ENCODE measurements at places on chromosomes 7 and 10.

DNA sequence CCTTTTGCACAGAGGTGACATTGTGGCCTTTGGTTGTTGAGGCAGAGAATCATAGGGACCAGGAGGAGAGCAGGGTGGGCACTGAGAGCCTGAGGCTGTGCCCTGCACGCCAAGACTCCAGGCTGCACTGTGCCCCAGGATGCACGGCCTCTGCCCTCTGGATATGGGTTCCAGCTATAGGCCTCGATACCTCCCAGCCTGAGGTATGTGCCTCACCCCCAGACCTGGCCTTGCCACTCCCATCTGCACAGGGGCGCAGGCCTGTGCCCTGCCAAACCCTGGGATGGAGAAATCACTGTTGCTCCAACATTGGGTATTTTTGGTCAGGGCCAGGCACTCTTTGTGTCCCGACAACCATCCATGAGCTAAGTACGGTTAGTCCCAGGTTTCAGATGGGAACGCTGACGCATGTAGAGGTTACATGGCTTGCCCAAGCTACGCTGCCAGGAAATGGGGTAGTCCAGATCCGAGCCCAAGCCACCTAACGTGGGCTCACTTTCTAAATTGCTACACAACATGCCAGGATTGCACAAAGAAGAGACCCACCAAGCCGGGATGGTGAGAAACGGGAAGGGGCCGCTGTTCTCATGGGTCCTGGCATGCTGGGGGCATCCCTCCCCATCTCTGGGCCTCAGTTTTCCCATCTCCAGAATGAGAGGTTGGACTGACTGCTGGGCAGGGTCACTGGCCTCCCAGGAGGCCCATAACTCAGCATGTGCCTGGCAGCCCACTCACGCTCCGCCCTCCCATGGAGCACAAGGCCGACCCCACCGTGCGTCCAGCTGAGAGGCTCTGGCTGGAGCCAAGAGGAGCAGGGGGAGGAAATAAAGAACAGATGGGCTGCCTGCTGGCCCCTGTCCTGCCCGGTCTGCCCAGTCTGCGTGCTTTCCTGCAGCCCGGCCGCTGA is 44.2 kb downstream of the ZCCHC24 start:
- peak; percentile 87 for DNase-seq

- no peak for DNase-seq
Observed at GRCh38 chr10:132564249-132564605, 26.6 kb downstream of the INPP5A start.

DNA sequence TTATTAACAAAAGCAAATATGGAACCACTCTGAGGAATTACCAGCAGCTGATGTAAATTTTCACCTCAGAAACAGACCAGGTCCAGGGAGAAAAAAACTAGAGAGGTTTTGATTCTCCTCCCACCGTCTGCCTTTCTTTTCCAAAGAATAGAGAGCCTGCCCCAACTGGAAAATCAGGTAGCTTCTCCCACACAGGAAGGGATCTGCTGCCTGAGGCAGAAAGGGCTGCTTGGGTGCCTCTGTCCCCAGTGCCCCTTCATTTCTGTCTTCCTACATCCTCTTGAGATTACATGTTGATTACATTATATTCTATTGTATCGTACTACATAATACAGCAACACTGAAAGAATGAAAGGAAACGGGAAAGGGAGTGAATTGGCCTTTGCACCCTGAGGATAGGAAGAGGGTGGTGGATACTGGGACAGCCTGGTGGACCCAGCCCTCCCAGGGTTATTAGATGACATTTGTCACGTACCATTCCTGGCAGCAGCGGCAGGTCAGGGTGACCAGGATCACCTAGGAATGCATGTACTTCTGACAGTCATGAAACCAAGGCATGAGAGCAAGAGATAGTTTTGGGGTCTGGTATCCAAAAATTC is 8.9 kb downstream of the ST8SIA6 start:
- no peak for DNase-seq

DNA sequence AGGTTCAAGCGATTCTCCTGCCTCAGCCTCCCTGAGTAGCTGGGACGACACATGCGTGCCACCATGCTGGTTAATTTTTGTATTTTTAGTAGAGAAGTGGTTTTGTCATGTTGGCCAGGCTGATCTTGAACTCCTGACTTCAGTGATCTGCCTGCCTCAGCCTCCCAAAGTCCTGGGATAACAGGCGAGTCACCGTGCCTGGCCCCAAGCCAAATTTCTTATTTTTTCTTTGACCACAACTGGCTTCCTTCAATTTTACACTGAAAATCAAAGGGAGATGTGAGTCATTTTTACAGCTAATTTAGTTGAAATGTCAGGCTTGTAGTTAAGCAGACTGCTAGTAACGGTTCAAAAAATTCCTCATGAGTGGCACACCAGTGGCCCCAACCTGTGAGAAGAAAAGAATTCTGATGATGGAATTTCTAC is 7.8 kb downstream of the RNF216 start:
- peak; percentile 52 for DNase-seq

- DNase-seq = no peak
Observed at GRCh38 chr10:18351421-18351820, 211.2 kb downstream of the CACNB2 start.

- no peak for DNase-seq
Observed at GRCh38 chr10:24009115-24009514, 199.8 kb upstream of the KIAA1217 start.

- DNase-seq = no peak
Observed at GRCh38 chr10:34186745-34187144, 628.4 kb downstream of the PARD3 start.

DNA sequence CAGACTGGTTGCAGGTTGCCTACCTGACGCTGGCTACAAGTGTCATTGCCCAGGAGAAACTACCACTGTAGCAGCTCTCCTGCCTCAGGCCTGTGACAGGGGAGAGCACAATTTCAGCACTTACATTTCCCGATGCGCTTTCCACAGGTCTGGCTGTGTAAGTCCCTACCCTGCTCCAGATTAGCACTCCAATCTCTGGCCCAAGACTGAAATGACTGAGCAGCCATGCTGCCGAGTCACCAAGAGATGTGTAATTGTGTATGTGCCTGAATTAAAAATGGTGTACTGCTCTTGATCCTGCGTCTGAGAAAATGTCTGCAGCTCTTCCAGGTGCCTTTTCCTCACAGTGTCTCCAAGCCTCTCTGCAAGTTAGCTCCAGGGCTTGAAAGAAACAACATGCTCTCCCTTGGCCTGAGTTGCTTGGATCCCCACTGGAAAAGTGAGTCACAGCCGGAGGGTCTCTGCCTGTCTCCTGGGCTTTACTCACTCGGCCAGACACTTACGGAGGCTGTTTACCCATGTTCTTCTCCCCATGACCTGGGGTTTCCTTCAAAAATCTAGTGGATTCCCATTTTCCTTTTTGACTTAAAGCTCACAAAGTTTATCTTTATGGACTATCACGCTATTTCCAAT is 1001.7 kb upstream of the KCND2 start:
- DNase-seq = no peak

DNA sequence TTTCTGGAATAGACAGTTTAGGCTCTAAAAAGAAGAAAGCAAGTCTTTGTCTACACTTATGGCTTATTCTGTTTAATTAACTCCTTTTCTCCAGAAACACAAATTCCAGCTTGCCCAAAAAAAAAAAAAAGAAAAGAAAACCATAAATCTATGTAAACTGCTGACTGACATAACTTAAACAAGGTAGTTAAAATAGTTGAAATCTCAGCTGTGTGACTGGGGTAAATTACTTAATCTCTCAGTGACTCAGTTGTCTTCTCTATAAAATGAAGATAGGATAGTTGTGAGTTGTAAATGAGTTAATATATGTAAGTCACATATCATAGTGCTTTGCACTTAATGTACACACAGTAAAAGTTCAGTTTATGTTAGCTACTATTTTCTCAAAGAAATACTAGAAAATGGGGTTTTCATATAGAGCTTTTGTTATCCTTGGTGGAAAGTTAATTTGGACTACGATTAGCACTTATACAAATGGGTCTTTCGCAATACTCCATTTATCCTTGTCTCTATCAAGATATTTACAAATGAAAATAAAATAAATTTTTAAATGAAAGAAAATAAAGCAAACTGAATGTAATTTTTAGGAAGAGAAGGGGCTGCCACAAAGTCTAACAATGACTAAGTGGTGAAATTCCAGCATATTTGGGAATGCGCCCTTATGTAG is 200.9 kb downstream of the MBL2 start:
- no peak for DNase-seq

DNA sequence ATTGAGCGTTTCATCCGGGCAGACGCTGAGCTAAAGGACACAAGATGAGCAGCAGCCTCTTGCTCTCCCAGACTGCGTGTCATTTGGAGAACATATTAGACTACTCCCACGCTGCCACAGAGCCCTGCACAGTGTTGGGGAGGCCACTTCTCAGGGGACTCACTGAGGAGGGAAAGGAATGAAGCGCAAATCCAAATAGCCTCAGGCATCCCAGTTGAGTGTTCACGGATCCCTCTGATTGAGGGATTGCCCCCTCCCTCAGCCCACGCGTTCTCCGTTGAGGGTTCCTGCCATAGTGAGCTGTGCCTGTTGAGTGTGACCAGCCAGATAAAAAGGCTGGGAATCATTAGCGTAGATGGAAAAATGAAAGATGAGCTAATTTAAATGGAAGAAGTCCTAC is 563.4 kb downstream of the ACTR3B start:
- DNase-seq = no peak

- DNase-seq = no peak
Observed at GRCh38 chr10:124293616-124294449, 124.9 kb downstream of the OAT start.

GRCh38 chr7:47354071-47354470 is 227.8 kb downstream of the TNS3 start:
- DNase-seq = no peak

- no peak for DNase-seq
Observed at GRCh38 chr7:47333959-47334358, 248.0 kb downstream of the TNS3 start.

- no peak for DNase-seq
Observed at GRCh38 chr7:3971323-3971722, 670.3 kb downstream of the SDK1 start.

DNA sequence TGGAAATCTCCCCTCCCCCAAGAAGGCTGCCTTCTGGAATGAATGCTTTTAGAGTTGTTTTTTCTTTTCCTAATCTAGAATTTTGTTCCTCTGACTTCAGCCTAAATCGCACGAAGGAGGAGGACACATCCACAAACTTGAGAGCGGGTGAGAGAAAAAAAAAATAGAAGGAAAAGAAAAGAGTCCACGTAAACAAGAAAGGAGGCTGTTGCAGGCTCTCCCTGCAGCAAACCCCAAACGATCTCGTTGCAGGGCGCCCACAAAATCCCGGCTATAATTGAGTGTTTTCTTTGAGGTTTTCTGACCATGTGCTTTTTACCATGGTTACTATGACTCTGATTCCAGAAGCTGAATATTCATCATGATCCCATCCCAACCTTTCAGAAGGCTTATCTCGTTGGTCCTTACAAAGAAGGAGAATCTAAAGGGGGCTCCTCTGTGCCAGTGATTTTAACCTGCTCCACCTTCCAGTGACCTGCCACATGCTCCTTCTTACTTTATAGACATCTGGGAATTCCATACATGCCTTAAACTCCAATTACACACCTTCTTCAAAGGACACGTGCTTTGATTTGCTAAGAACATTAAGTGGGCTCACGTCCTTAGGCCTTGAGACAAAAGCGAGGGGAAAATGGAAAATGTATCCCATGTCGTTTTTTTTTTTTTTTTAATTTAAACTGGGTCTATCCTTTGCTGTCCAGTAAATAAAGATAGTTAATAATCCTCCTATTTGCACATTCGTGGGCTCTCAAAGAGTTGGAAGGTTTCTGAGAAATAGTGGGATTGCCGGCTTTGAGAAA is 5.8 kb downstream of the TWIST1 start:
- DNase-seq = no peak

DNA sequence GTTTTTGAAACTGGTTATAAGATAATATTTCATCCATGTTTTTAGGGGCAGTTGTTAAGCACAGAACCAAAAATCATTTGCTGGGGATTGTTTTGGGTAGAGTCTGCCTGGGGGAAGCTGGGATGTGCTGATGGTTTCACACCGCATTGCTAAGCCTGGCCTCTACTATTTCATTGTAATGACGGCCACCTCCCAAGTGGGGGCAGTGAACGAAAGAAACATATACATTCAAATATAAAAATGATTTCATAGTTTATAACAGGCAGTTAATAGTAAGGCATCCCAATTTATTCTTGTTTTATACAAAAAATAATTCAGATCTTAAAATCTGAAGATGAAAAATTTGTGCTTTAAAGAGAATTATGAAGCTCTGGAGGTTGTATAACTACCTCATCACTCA is 750.8 kb downstream of the REEP3 start:
- DNase-seq = no peak

GRCh38 chr7:108189733-108190388 is 59.7 kb upstream of the LAMB4 start:
- DNase-seq = no peak

GRCh38 chr7:20642166-20642565 is 26.7 kb downstream of the ABCB5 start:
- peak; percentile 32 for DNase-seq

DNA sequence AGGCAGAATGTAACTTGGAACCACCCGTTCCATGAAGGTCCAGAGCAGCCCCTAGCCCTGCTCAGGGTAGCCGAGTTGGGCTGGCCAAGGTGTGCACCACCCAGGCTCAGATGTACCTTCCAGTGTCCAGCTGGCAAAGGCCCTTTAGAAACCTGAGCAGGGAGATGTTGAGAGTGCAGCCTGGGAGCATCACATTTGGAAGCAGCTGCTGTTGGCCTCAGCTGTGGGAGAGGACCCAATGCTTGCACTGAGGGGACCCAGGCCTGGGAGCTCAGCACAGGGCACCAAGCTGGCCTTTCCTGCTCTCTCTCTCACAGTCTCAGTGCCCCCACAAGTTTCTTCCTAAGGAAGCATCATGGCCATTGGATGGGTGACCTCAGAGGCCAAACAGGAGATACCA is 33.5 kb downstream of the ANXA8 start:
- DNase-seq = peak; percentile 3

GRCh38 chr7:102208826-102209225 is 77.8 kb upstream of the SH2B2 start:
- DNase-seq = no peak

DNA sequence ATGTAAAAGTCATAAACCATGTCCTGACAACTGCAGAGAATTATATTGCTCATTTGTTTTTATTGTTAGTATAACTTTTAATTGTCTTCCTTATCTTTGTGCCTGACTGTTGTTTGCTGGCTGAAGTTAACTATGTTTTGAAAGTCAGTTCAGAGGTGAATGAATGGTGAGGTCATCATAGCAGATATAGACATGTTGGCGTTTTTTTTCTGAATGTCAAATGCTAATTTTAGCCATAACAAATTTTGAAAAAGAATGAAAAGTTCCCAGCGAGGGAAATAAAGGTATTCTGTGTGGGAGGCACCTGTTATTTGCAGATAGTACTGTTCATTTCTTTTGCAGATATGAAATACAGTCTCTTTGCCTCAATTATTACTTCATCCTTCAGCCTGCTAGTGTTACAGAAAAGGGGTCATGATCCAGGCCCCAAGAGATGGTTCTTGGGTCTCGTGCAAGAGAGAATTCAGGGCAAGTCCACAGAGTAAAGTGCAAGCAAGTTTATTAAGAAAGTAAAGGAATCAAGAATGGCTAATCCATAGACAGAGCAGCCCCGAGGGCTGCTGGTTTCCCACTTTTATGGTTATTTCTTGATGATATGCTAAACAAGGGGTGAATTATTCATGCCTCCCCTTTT is 96.5 kb downstream of the CAMK1D start:
- no peak for DNase-seq
